Glutamatergic neuron (in vitro differentiated cells): ENCODE measurements at places on chromosomes 2 and 18. TPM values are rescaled to one million over a fixed set of nuclear protein-coding genes. Genes with fewer than 3 reads are reported as not detected.

GRCh38 chr2:218569661-218570500, 1.2 kb downstream of the CNOT9 start:
- H3K4me1 ChIP-seq = peaks cover 12% of the 10 kb centered on the region
- H3K27ac ChIP-seq = peak overlapping the region; percentile 92
- DNase-seq = no peak

- H3K4me3 ChIP-seq = no peak overlapping the region
- H3K4me1 ChIP-seq = peaks cover 8% of the 10 kb centered on the region
- no peaks in the 10 kb centered on the region for H3K27me3 ChIP-seq
- DNase-seq = no peak
- peak overlapping the region; percentile 79 for H3K27ac ChIP-seq
These were observed 35.4 kb downstream of the CCNT2 start for GRCh38 chr2:134954065-134954464.

DNA sequence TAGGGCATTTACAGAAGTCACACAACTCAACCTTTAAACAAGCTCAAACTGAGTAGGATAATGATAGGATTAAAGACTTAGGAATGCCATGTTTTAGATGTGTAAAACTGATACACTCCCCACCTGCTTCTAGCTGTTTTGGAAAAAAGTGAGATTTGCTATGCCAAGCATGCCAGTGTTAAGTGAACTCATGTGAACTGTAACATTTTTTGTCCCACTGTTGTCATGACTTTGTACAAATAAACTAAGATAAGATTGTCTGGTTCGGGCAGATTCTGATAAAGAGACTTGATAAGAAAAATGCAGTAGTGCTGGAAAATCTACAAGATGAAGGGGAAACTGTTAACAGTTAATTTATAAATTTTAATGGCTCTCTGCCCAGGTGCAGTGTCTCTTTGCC, 66.5 kb downstream of the GLS start:
- DNase-seq = no peak
- no peak overlapping the region for H3K27ac ChIP-seq
- H3K27me3 ChIP-seq = no peaks in the 10 kb centered on the region
- H3K4me1 ChIP-seq = peaks cover 8% of the 10 kb centered on the region

DNA sequence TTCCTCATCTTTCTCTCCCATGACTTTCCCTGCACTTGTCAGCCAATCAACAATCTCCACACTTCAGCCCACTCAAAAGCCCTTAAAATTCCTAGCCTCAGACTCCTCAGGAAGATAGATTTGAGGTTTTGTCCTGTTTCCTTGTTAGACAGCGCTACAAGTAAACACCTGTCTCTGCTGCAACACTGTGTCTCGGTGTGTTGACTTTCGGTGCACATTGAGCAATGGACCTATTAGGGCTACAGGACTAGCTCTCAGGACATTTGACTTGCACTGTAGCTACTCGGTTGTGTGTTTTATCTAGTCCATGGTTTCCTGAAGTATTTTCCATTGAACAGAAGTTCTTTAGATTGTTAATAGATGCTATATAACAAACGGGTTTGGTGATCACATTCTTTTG, 140.9 kb upstream of the XPO1 start:
- H3K4me3 ChIP-seq = no peak overlapping the region
- H3K27me3 ChIP-seq = no peaks in the 10 kb centered on the region
- DNase-seq = no peak
- no peaks in the 10 kb centered on the region for H3K4me1 ChIP-seq
- no peak overlapping the region for H3K27ac ChIP-seq

The GPD2 gene
- total RNA-seq = 26.2 TPM

DNA sequence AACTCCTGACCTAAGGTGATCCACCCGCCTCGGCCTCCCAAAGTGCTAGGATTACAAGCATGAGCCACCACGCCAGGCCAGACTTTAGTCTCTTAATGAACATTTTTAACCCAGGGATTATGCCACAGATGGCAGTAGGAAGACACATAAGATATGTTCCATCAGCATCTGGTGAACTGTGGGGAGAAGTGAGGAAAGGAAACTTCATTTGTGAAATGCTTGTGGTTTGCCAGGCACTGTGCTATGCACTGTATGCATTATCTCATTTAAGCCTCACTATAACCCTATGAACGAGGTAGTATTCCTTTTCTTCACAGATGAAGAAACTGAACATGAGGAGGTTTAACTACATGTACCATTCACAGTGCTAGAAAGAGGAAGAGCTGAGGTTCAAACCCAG, 29.3 kb downstream of the PTRHD1 start:
- H3K4me3 ChIP-seq = no peak overlapping the region
- no peaks in the 10 kb centered on the region for H3K4me1 ChIP-seq
- H3K36me3 ChIP-seq = peaks cover 4% of the 10 kb centered on the region
- no peak overlapping the region for H3K27ac ChIP-seq

- no peak overlapping the region for H3K4me3 ChIP-seq
- no peak overlapping the region for H3K27ac ChIP-seq
- peaks cover 1% of the 10 kb centered on the region for H3K27me3 ChIP-seq
- DNase-seq = no peak
These were observed 24.9 kb upstream of the PID1 start for GRCh38 chr2:229296016-229296415.

- no peaks in the 10 kb centered on the region for H3K36me3 ChIP-seq
- no peak for DNase-seq
- no peak overlapping the region for H3K27ac ChIP-seq
- no peak overlapping the region for H3K4me3 ChIP-seq
- H3K27me3 ChIP-seq = no peaks in the 10 kb centered on the region
These were observed 442.8 kb downstream of the ZNF516 start for GRCh38 chr18:76052227-76052595.

DNA sequence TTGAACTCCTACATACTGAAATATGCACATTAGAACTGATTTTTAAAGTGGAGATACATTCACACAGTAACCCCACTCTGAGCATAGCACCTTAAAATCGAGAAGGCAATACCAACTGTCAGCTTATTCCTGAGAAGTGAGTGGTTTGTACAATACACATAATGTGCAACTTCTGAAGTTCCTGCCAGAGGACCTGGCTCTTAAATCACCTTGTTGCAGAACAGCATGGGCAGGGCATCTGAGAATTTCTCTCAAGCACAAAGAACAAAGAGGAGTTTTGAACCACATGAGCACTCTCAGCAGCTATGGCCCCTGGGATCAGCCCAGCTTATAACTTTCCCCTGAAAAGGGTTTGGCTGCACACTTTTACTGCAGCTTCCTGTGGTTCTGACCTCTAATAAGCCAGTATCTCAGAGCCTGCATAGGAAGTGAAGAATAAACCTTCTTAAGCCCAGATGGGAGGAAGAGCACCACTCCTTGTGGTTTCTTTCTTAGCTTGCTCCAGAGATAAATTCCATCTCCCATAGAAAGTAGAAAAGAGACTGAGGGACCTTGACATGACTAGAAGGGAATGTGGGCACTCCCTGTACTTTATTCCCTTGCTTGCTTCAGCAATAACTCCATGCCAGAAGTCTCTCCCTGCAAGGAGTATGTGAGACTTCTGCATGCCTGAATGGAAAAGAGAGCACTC, 862.3 kb downstream of the SUCLG1 start:
- H3K27ac ChIP-seq = no peak overlapping the region
- no peak for DNase-seq
- H3K4me3 ChIP-seq = no peak overlapping the region
- H3K4me1 ChIP-seq = no peaks in the 10 kb centered on the region
- H3K27me3 ChIP-seq = no peaks in the 10 kb centered on the region

The GCA gene
- 19.7 TPM for total RNA-seq

- H3K27me3 ChIP-seq = no peaks in the 10 kb centered on the region
- no peak overlapping the region for H3K4me3 ChIP-seq
- H3K27ac ChIP-seq = no peak overlapping the region
- DNase-seq = no peak
- H3K36me3 ChIP-seq = no peaks in the 10 kb centered on the region
These were observed 35.5 kb upstream of the C1D start for GRCh38 chr2:68098291-68098797.

DNA sequence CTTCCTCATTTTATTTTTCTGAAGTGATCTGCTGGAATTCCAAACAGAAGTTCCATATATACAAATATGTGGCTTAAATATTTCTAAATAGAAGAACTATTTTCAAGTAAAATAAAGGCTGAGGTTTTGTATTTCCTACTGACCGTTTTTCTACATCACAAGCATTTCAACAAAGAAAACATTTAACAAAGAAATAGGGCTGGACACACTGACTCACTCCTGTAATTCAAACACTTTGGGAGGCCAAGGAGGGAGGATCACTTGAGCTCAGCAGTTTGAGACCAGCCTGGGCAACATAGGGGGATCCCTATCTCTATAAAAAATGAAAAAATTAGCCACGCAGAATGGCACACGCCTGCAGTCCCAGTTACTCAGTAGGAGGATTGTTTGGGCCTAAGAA, 44.6 kb downstream of the TANK start:
- no peaks in the 10 kb centered on the region for H3K36me3 ChIP-seq
- DNase-seq = no peak
- no peak overlapping the region for H3K4me3 ChIP-seq
- no peak overlapping the region for H3K27ac ChIP-seq

- H3K27ac ChIP-seq = no peak overlapping the region
- H3K36me3 ChIP-seq = no peaks in the 10 kb centered on the region
- peaks cover 18% of the 10 kb centered on the region for H3K27me3 ChIP-seq
- H3K4me3 ChIP-seq = no peak overlapping the region
These were observed 24.0 kb downstream of the PKDCC start for GRCh38 chr2:42071791-42072190.

DNA sequence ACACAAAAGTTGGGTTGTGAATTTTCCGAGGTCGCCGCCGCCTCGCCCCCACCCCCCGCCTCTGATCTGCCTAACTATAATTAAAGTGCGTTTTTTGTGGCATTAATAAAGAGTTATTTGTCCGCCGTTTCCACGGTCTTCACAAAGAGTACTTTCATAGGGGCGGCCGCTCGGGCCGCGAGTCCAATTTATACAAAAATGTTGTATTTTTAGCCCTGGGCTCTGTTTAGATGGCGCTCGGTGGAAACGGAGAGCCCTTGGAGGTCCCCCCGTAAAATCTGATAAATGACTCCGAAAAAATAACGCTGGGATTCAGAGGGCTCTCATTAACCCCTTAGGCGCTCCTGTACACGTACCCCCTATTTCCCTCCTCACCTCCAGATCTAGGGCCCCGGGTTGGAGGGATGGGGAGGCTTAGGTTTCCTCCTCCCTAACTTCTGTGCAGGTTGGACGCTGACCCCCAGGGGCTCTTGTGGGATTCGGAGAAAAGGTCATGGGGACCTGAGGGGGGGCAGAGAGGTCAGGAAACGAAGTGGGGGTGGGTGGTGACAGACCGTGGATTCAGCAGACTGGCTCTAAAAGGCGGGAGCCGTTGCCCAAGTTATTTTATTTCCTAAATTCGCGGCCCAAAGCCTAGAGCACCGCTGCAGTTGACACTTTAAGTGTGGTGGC, 1.9 kb downstream of the CYP26B1 start:
- DNase-seq = no peak
- no peaks in the 10 kb centered on the region for H3K36me3 ChIP-seq
- H3K27ac ChIP-seq = no peak overlapping the region
- H3K4me1 ChIP-seq = peaks cover 14% of the 10 kb centered on the region
- peak overlapping the region; percentile 92 for H3K4me3 ChIP-seq

DNA sequence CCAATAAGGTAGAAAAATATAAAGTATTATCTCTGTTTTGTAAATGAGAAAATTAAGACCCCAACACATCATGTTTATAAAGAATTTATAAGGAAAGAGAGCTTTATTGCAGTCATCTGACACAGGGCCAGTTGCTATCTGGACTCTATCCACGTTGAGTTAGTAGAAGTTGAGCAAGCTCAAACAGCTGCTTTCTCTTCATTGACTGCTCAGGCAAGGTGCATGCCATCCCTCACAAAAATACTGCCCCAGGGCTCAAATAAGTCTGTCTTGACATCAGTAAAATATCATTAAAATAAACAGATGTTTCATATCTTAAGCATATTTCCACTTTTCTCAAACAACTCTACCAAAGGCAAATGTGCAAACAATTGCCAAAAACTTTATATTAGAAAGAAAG, 14.8 kb downstream of the COL5A2 start:
- no peak overlapping the region for H3K27ac ChIP-seq
- H3K36me3 ChIP-seq = no peaks in the 10 kb centered on the region
- peaks cover 4% of the 10 kb centered on the region for H3K4me1 ChIP-seq
- no peaks in the 10 kb centered on the region for H3K27me3 ChIP-seq
- no peak overlapping the region for H3K4me3 ChIP-seq

DNA sequence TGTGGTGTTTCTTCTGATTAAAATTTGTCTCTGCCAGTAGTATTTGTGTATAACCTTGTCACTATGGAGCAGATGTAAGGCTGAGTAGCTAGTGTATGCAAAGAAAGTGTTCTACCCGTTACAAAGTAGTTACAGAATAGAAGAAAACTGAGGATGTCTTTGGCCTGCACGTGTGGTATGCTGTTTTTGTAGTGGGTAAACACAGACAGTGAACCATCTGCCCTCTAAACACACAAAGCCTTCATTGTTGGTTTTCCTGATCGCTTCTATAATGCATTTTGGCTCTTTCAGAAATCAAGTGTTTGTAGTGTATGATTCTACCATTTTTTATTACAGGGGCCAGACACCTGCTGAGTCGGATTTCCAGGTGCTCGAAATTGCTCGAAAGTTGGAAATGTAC, 61.5 kb downstream of the FARP2 start:
- H3K36me3 ChIP-seq = peaks cover 3% of the 10 kb centered on the region
- H3K27ac ChIP-seq = no peak overlapping the region
- no peak for DNase-seq
- H3K4me1 ChIP-seq = no peaks in the 10 kb centered on the region
- no peak overlapping the region for H3K4me3 ChIP-seq
- H3K27me3 ChIP-seq = peaks cover 2% of the 10 kb centered on the region

DNA sequence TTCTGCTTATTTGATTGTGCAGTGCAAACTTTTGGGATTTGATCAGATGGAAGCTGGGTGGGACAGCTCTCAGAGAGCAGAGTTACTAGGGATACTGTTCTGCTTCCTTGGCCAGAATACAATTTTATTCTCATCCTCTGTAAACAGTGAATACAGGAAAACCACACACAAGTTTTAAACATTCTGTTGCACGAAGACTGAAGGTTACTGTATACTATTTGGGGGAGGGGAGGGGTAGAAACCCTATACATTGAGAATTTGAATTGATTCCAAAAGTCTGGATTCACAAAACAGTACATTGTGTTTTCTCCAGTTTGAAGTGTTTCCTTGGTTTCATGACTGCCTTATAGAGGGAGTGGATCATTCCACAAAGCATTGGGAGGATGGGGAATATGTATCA, 149.9 kb downstream of the SETBP1 start:
- H3K4me1 ChIP-seq = peaks cover 34% of the 10 kb centered on the region
- peaks cover 3% of the 10 kb centered on the region for H3K27me3 ChIP-seq
- H3K4me3 ChIP-seq = no peak overlapping the region

DNA sequence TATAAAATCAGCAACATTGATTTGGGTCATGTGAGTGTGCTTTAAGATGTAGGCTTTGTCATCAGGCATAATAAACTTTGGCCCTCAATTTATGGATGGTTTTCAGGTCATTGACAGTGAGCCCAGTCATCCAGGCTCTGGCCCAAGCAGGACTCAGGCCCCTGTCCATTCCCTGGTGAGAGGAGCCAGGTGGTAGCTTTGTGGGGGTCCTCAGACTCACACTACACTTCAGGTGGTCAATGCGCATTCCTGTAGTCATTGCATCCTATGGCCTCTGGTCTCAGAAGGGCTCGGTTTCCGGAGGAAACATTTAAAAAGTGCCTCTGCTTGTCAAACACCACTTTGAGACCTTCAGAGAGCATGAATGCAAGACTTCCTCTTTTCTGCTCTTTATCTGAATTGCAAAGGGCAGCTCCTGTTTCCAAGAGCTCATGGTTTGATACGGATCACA, 20.2 kb downstream of the LGALSL start:
- H3K4me3 ChIP-seq = no peak overlapping the region
- H3K4me1 ChIP-seq = no peaks in the 10 kb centered on the region
- H3K27me3 ChIP-seq = no peaks in the 10 kb centered on the region
- H3K27ac ChIP-seq = no peak overlapping the region
- no peaks in the 10 kb centered on the region for H3K36me3 ChIP-seq

The ATG16L1 gene
- 29.3 TPM for total RNA-seq

- peak overlapping the region; percentile 94 for H3K27ac ChIP-seq
- peaks cover 5% of the 10 kb centered on the region for H3K27me3 ChIP-seq
- peaks cover 14% of the 10 kb centered on the region for H3K4me1 ChIP-seq
- DNase-seq = peak; percentile 18
- no peaks in the 10 kb centered on the region for H3K36me3 ChIP-seq
These were observed 885 bp upstream of the DSEL start for GRCh38 chr18:67517444-67517765.
